ENCODE measurements at places on chromosomes 12 and 14. TPM values are rescaled to one million over a fixed set of nuclear protein-coding genes. Genes with fewer than 3 reads are reported as not detected.

Gene SYT1
- total RNA-seq: 138 TPM

Gene TROAP
- 6.2 TPM for total RNA-seq

Gene SIX4
- 9.4 TPM for total RNA-seq

Gene NAV3
- total RNA-seq: 61.2 TPM

Gene KRT6A
- total RNA-seq: 1.2 TPM

Gene SERPINA1
- total RNA-seq: 6.8 TPM

Gene RTN1
- 88.2 TPM for total RNA-seq

Gene FBXL14
- total RNA-seq: 26.1 TPM

Gene RPS6KL1
- total RNA-seq: 32.7 TPM

Gene KCNH5
- 8.7 TPM for total RNA-seq

Gene FAM181A
- not detected for total RNA-seq

Gene GPR132
- 0.66 TPM for total RNA-seq

Gene ZDHHC22
- 5.6 TPM for total RNA-seq

Gene SRRM4
- 21.8 TPM for total RNA-seq

Gene WSB2
- total RNA-seq: 73.3 TPM

Gene SLC4A8
- total RNA-seq: 27.6 TPM

Gene OR6C76
- not detected for total RNA-seq

Gene PPM1A
- 121 TPM for total RNA-seq

Gene ACVRL1
- total RNA-seq: 47.7 TPM

Gene TAS2R14
- total RNA-seq: 21.2 TPM

Measured in camera-type eye (tissue), 1 donor.